ENCODE measurements at places on chromosomes 11 and 22.

DNA sequence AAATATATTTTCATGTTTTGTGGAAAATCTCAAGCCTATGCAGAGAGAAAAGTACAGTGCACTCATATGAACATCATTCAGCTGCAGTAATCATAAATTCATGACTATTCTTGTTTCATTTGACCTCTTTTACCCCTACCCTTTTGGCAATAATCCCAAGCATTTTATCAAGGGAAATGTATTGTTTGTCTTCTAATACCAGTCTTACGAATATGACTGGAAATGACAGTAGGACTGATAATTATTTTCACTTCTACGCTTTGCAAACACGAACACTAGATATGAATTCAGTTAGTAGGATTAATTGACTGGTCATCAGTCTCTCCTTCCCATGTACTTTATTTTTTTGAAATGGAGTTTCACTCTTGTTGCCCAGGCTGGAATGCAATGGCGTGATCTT is 90.3 kb downstream of the MTMR3 start:
- DNase-seq, result no peak

DNA sequence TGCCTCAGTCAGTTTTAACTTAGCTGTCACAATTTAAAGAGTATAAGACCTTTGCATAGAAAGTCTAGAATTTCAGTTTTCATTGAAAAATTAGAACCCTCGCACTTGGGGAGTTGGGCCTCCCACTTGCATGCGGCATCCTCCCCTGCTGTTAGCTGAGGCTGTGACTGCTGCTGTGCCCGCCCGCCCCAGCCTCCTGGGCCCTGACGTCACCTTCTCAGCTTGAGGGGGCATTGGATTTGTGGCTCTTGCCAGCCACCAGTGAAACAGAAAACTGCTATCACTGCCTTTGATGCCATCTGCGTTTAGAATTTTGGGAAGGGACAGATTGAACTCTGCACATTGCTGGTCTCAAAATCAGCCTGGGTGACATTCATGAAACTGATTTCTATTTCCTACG is 108.7 kb downstream of the CTTN start:
- DNase-seq, result no peak

- no peak for DNase-seq
These were observed 68.7 kb downstream of the MRTFA start for GRCh38 chr22:40567626-40568328.

DNA sequence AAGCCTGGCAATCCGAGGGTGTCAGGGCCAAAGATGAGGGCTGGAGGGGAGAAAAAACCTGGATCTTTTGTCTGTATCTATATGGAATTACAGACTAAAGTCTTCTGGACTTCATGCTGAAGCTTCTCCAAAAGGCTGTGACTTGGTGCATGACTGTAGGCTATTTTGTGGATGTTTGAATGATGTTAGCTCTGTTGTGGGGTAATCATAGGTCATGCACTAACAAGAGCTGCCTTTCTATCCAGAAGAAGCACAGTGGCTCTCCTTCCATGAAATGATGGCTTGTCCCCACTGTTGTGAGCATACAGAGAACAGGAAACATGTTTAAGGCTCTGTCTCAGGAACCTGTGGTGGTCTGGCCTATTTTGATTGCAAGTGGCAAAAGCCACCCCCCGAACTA is 263.3 kb upstream of the PLET1 start:
- no peak for DNase-seq

DNA sequence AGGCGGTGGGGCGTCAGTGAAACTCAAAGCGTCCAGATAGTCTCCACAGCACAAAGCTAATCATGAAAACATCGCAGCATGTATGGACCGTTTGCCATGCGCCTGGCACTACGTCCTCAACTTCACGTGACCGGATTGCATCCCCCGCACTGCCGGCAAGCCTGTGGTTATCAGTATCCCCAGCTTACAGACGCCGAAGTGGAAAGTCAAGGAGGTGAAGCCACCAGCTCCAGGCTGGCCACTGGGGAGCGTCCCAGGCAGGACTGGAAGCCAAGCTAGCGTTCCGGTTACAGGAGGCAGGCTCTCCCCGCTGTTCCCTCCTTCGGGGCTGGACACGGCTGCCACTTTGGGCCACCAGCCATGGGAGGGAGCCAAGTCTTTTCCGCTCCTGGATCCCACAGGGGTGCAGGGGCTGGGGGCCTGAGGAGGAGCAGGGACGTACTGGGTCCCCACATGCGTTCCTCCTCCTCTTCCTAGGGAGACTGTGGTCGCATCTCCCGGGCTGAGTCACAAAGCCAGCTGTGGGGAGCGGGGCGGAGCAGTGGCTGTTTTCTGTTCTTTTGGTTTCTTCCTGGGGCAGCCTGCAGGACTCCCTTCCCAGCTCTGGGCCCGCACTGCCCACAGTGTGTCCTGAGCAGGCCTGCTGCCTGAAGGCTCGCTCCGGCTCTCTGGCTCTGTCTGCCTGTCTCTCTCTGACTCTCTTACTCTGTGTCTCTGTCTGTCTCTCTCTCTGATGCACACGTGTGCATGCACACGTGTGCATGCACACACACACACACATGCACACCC is 4.3 kb upstream of the OSBPL5 start:
- no peak for DNase-seq

GRCh38 chr11:66479394-66480116 is 679 bp upstream of the DPP3 start:
- no peak for DNase-seq

- no peak for DNase-seq
These were observed 199.9 kb downstream of the IGLL1 start for GRCh38 chr22:23380230-23380573.

GRCh38 chr11:1102221-1102971 is 27.7 kb downstream of the MUC2 start:
- DNase-seq, result no peak

- no peak for DNase-seq
These were observed 4.5 kb downstream of the CCDC82 start for GRCh38 chr11:96385187-96385586.

DNA sequence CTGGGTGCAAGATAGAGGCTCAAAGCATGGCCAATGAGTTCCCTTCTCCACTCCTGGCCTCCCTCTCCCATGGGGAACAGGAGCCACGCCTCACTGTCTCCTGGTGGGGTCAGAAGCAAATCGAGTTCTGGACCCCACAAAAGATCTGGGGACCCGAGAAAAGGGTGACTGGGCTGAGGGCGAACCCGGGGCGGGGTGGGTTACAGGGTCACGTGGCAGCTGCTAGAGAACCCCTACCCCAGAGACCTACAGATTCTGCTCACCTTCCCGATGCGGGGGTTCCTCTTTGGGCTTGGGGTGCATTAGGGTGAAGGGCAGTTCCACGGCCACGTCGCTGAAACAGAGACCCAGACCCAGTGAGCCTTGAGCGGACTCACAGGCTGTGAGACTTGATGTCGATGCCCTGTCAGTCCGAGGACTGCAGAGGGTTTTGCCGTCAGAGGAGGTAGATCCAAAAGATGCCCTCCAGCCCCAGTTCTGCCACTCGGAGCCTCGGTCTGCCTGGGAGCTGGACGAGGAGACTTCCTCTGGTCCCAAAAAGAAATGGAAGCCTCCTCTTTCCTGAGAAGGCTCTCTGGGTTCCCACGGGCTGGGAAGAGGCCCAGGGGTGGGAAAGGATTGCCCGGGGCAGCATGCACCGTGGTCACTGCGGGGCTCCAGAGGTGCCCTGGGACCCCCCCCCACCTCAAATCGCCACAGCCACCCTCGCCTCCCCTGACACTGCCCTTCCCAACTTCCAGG is 28.2 kb downstream of the TPBGL start:
- DNase-seq, result no peak

Measured in activated T-helper 1 cell treated with anti-CD3 and anti-CD28 coated beads, Interleukin-2, amount 50 U/mL, for 16 hours (primary cell).